ENCODE measurements at places on chromosomes 7 and 10.

DNA sequence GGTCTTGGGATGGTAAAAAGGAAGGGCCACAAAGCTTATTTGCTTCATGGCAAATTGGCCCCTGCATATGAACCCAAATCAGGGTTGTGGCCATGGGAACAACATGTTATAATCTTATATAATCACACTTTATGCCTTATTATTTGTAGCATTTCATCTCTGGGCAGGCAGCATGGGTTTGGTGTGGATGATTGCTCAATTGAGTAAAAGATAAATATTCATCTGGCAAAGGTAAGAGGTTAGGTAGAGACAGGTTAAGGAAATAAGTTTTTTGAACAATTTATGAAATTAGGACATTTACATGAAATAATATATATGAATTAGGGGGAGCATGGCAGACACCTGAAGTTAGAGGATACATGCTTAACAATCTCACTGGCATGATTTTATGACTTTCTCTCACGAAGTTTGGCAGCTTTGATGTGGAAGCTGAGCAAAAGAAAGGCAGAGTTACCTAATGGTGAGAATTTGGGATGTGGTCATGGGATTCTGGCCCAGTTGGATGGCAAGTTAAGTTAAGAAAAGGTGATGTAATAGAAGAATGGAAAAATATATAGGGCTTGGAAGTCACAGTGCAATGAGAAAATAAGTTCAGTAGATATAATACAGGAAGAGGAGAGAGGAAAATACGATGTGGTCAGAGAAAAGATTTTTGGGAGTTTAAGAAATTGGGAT lies 88.1 kb upstream of the FAM3C start:
- no peak for DNase-seq

GRCh38 chr7:142885311-142886230 lies at the start of gene TRPV6:
Gene TRPV6, minus strand, starts transcription at chr7:142885745.
- DNase-seq, result no peak

DNA sequence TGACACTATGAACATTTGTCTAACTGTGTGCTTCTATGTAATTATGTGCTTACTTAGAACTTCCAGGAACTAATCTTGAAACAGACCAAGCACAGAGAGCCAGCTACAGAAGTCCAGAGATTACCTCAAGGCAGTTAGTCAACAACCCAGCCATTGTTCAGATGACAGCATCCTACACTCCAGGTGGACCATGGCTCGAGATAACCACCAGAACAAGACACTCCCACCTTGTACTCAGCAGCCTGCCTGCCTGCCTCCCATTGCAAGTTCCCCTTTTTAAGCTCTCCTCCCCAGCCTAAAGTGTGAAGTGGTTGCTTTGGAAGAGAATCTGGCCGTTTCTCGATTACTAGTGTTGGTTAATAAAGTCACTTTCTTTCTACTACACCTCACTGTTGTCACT lies 1080.6 kb upstream of the LRRN3 start:
- no peak for DNase-seq

DNA sequence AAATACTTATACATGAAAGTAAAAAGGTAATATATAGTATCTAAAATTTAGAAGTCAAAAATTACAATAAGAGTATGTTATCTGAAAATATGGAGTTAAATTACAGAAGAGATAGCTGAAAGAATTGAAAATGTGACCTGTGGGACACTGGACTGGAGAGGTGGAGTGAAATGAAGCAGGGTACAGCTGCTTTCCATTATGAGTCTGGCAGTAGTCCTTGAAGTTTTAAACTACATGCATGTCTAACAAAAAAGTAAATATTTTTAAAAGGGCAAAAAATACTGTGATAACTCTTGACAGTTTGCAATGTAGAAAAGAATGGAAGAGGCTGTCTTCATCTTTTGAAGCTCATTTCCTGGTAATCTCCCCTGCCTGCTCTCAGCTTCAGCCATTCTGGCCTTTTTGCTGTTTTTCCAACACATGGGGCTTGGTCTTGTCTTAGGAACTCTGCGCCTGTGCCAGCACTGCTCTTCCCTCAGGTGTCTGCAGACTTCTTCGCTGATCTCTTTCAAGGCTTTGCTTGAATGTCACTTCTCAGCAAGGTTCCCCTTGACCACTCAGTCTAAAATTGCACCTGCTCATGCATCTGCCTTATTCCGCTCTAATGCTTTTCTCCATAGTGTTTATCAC lies 36.9 kb downstream of the PTPRZ1 start:
- DNase-seq, result no peak

DNA sequence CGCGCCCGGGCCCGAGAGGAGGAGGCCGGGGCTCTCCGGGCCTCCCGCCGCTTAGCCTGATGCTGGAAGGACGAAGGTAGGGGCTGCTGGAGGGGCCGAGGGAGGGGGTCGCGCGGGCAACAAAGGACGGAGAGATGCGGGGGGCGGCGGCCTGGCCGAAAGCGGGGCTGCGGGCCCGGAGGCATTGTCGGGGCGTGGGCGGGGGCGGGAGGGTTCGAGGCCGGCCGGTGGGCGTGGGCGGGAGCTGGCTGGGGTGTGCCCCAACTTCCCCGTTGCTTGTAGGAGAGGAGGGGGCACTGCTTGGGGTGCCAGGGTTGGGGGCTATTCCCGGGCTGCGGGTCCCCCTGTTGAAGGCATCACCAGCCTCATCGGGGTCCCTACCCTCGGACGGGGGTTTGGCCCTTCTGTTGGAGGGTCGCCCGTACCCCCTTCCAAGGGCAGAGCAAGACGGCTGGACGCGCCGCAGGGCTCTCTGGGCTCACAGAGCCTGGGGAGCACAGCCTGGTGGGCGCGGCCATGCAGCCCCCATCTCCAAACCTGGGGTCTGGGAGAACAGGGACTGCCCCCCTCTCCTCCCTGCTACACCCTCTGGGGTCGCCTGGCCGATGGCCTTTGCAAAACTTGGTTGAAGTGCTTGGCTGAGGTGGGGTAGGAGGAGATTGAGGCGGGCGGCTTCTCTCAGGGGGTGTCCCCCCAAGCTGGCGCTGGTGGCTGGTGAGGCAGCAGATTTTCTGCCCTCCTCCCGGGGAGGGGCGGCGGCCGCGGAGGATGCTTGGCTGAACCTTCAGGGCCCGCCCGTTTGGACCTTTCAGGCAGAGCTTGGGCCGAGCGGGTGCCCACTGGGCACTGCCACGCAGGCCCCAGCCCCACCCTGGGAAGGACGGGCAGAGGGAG lies 699 bp downstream of the CLIP2 start:
- no peak for DNase-seq

- peak; percentile 82 for DNase-seq
Observed at GRCh38 chr10:80421707-80422536, 13.6 kb downstream of the PRXL2A start.

- DNase-seq, result peak; percentile 91
Observed at GRCh38 chr10:112209684-112210131, 26.1 kb upstream of the GPAM start.

GRCh38 chr7:106779877-106780276 lies 85.2 kb upstream of the PIK3CG start:
- peak; percentile 62 for DNase-seq

GRCh38 chr10:34633374-34633773 lies 181.7 kb downstream of the PARD3 start:
- DNase-seq, result no peak

DNA sequence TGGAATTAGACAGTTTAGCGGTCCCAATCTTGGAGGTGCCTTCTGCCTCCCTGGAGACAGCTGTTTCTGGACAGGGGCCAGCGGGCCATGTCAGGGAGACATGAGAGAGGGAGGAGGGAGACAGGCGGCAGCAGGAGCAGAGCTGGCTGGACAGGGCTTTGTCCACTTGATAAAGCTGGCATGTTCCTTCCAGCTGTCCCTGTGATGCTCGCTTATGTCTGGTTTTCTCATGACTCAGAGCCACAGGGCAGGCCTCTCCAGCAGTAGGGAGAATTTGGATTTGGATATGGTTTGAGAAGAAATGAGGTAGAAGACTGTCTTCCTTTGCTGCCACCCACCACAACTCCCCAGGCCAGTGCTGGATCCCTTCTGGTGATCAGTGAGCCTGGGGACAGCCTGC lies 51.7 kb upstream of the SORCS3 start:
- no peak for DNase-seq

DNA sequence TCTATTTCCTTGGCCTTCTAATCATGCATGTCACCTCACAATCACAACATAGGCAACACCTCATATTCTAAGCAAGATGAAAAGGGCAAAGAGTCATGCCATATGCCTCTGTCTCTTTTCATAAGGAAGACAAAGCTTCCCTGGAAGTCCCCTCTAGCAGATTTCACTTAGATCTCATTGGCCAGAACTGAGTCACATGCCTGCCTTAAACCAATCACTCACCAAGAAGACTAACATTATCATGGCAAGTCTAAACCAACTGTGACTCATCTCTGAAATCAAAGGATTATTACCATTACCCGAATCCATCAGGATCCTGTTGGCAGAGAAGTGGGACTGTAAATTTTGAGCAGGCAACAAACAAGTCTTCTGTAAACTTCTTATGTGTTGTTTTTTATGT lies 27.8 kb downstream of the CAV1 start:
- no peak for DNase-seq

DNA sequence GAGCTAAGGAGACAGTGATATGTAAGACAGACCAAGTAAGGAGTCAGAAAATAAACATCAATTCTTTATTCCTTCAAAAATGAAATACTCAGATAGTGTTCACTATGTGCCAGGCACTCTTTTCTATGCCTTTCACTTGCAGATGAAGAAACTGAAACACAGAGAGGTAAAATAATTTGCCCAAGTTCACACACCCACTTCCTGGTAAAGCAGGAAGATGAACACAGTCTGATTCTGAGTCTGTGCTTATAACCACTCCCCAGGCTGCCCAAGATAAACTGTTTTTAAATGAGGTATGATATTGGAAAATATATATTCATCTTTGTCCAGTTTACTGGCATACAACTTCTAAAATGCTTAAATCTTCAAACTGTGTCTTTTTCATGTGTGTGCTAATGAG lies 294.4 kb upstream of the NPVF start:
- DNase-seq, result no peak

DNA sequence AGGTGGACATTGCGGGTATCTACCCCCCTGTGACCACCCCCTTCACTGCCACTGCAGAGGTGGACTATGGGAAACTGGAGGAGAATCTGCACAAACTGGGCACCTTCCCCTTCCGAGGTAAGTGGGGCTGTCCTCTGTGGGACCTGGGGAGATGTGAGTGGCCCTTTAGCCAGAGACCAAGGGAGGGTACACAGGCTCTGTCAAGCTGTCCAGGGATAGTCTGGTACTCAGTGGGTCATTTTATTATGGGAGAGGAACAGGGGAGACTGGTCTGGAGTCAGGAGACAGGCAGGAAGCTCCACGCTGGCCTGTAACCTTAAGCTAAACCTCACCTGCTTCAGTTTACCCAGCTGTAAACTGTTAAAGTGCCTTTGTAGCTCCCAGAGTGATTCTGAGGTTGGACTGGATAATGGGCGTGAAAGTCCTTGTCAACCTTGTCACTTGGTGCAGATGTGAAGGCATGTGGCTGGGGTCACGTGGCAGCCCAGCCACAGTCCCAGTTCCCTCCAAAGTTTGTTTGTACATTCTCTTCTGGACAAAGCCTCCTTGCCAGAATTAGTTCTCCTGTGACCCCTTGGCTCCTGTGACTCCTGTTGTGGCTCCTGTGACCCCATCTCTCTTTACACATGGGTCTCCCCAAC lies 729 bp downstream of the HOGA1 start:
- DNase-seq, result no peak

DNA sequence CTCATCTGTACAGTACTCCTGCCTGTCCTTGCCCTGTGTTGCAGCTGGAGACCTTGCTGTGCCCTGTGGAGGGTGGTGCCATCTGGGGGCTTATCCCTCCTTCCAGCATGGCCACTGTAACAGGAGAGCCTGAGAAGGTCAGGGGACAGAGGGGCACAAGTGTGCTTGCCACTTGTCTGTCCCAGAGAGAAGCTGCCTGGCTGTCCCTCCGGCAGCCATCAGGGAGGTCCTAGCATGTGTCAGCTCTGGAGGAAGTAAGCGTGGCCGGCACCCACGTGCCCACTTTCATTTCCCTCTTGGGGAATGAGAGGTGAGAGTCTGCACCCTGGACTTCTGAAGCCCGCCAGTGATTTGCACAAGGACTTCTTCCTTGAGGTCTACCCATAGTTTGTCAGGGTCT lies 97.0 kb upstream of the PPIF start:
- peak; percentile 89 for DNase-seq

DNA sequence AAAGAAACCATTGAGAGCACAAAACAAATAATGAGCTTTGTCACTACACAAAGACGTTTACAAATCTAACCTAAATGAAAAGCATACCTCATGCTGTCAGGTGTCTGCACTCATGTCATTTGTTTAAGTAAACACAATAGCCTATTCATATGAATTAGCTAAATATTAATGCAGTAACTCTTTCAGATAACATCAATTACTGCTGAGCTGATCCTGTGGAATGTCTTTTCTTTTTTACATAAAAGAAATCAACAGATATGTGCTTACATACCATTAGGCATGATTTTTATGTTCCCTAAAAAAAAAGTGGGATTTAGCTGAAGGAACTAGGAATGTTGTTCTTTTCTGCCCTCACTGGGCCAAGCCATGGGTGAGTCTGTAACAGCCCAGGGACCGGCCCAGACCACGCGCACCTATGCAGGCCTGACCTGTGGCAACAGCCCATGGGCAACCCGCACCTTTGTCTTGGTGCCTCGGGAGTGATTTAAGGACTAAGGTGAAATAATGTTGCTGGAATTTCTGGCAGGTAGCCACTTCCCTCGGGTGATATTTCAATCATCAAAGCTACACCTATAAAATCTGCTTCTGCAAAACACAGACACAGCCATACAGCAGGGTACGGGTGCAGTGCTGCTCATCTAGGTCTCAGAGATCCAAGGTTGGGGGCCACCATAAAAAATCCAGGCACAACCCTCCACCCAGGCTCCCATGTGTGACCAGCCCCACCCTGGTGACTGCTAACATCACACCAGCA lies 44.6 kb downstream of the FGFR2 start:
- no peak for DNase-seq

GRCh38 chr10:73368238-73368637 lies 9.6 kb upstream of the CFAP70 start:
- no peak for DNase-seq
